GF-D8 (cell line): ENCODE measurements at places on chromosomes 7 and 10.

DNA sequence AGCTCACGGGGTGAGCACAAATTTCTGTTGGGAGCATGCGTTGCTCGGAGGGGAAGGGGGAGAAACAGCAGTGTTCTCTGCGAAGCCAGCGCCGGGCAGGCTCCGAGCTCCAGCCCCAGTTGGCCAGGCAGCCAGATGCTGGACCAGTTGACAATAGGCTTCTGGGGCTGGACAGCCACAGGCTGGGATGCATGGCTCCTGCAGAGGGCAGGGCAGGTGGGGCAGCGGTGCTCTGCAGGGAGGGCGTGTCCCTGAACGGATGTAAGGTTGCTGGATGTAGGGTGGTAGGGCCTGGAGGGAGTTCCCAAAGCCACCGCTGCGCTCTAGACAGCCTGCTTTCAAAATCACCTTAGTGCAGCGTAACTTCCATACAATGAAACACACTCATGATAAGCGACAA lies 574.9 kb downstream of the GLRX3 start:
- DNase-seq: no peak

DNA sequence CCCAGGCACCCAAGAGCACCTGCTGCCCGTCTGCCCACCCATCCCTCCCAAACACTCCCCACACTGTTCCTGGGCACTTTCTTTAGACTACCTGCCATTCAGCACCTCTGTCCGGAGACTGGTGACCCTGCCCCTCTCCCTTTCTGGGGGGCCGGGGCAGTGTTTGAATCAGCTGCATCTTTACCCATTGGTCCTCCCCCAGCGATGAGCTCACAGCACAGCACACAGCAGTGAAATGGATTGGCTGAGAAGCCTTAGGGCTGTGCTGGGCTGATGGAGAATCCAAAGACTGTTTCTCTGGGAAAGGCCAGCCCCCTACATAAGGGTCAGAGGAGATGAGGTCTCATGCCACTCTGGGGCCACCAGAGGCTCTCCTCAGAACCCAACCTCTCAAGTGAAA lies 40.2 kb downstream of the VWA2 start:
- no peak for DNase-seq

GRCh38 chr10:127815147-127815546 lies 77.6 kb downstream of the CLRN3 start:
- DNase-seq: no peak

DNA sequence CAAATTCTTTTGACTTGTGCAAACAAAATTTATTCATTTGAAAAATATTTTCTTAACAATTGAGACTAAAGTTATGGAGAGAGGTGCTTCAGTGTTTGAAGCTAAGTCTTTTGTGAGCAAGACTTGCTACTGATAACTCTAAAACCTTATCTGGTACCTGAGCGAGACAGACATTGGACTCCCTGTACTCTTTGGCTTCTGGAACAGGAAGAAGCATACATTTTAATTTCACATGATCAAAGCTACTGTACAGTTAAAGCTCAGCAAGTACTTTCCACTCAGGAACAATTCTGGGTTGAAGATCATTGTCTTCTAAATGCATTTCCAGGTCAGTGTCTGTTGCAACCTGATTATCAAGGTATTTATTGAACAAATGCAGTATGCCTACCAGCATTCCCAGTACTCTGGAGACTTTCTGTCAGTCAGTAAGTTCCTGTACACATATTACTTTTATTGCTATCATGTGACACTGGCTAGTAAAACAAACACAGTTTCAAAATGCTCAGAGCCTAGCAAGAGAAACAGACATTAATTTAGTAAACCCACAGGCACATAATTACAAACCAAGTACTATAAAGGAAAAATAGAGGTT lies 42.4 kb downstream of the CABCOCO1 start:
- no peak for DNase-seq

- no peak for DNase-seq
Measured at GRCh38 chr10:33143160-33143728, 185.2 kb upstream of the ITGB1 start.

DNA sequence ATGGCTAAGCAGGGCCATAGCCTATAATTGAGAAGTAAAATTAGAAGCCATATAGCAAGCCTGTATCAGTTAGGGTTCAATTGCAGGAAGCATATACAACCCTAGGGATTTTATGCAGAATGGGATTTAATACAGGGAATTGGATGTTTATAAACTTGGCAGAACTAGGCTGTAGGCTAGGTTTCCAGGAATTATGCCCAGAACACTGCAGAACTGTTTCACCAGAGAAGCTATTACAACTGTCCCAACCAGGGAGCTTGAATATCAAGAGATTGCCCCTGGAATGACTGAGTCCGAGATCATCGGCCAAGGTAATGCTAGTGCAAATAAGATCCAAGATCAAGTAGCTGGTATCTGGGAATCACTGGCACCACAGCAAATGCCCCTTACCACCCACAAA lies 64.0 kb downstream of the PRR15 start:
- DNase-seq: no peak

DNA sequence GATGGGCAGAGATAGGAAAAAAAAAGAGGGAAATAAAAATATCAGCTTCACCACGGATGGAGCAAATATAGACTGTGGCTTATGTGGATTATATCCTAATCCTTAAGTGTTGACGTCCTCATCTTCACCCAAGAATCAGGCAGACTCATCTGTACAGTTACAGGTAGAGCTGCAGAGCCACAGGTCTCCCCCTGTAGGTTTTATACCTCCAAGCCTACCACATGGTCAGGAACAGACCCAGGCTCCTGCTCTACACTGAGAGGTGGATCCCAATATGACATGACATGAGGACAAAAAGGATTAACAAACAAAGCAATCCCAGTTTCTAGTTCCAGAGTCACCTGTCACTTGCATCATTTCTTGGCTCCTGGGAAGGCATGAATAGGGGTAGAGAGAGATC lies 400.8 kb downstream of the SEMA3D start:
- no peak for DNase-seq

DNA sequence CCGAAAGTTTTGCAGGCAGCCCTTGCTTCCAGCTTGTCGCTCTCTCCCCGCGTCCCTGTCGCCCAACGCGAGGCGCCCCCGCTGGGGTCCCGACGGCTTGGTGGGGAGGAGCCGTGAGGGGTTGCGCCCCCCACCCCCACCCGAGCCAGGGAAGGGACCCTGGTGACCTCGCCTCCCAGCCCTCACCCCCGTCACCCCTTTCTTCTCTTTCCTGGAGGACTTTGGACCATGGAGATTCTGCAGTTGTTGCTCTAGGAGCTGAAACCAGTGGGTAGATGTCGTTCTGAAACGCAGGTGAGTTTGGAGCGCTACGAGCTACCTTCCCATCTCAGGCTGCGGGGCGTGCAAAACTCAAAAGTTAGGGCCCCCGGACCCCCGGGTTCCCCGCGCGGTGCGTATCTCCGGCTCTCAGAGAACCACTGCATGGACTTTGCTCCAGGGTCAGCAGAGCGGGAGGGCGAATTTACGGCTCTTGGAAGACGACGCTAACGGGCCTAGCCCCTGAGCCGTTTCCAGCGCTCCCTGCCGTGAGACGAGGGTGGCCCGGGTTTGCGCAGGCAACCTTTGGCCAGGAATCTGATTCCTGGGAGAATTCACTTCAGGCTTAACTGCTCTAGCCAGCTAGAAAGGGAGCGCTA lies 684 bp upstream of the ATXN7L1 start:
- no peak for DNase-seq

GRCh38 chr7:35700865-35701264 lies 5.9 kb upstream of the HERPUD2 start:
- no peak for DNase-seq

GRCh38 chr7:152910545-152911225 lies 151.1 kb downstream of the ACTR3B start:
- DNase-seq: no peak

DNA sequence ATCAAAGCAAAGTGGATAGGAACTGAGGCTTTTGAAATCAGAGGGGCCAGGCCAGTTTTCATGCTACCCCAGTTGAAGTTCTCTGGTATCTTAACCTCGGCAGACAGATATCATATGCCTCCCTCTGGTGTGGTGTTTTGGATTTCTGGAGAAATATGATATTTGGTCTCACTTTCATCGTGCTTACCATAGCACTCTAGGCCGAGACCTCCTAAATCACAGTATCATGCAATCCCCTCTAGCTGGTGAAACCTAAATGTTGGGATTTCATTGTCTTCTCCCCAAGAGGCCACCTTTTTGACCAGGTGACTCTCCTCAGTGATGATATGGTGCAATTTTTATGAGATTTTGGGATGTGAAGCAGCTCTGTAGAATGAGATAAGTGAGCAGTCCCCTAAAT lies 183.5 kb downstream of the CREB5 start:
- DNase-seq: no peak

DNA sequence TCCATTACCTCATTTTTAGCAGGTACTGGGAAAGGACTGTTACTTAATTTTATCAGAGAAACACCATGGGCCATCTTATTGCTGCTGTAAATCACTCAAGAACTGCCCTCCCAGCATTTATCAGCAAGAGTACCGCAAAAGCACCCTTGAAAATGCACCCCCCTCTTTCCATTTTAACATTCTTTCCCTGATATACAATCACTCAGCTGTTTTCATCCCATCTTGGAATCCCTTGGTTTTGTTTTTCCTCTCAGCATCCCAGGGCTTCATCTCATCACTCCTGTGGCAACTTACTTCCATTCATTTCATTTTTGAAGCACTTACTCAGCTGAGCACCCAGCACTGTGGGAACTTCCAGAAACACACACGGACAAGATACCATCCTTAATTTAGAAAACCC lies 36.5 kb downstream of the RAPGEF5 start:
- DNase-seq: no peak
